Omental fat pad (tissue), 4 donors: ENCODE measurements at places on chromosomes 3 and 15. TPM values are rescaled to one million over a fixed set of nuclear protein-coding genes. Genes with fewer than 3 reads are reported as not detected.

WDR93 gene
- total RNA-seq, result 0.36 TPM

- DNase-seq, result no peak
These were observed 1.1 kb downstream of the TKT start for GRCh38 chr3:53254509-53255422.

DNA sequence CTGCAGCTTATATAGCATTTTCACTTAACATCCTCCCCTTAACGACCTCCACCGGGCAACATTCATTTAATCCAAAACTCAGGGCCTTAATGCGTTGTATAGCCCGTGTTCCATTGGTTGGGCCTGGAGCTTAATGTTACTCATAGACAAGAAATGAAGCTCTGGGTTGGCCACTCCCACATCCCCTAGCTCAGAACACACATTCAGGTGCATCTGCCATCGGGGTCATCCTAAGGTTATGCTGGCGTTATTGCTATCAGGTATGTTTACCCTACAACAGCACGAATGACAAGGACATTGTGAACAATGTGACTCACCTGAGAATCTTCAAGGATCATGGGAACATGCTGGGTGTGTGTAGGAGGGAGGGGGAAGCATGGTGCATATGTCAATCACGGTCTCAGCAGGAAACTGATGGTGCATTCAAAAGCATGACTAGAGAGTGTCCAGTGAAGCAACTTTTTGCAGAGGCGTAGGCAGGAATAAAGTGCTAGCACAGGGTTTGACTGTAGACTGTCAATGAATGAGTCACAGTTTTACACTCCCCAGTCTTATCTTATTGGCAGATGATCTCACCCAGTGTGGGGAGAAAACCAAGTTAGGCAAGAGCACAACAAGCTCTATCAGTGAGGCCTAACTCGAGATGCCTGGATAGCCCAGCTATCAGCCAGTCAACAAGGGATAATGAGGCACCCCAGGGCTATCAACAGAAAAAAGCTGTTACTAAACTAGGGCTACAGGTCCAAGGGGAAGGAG, 402.1 kb upstream of the MCTP2 start:
- DNase-seq, result no peak

- DNase-seq, result no peak
These were observed 36.0 kb upstream of the HDGFL3 start for GRCh38 chr15:83243634-83244033.

GRCh38 chr15:38648121-38648843, 83.7 kb upstream of the RASGRP1 start:
- no peak for DNase-seq
